Activated CD4-positive, alpha-beta T cell treated with anti-CD3 and anti-CD28 coated beads for 1 hour (primary cell): ENCODE measurements at places on chromosomes 4 and X.

GRCh38 chrX:46407753-46408130 lies 137.5 kb downstream of the ZNF674 start:
- no peak for DNase-seq

- peak; percentile 63 for DNase-seq
These were observed 8.9 kb upstream of the RENBP start for GRCh38 chrX:153953342-153953830.

GRCh38 chr4:8110071-8110986 lies 48.3 kb downstream of the ABLIM2 start:
- DNase-seq = no peak

DNA sequence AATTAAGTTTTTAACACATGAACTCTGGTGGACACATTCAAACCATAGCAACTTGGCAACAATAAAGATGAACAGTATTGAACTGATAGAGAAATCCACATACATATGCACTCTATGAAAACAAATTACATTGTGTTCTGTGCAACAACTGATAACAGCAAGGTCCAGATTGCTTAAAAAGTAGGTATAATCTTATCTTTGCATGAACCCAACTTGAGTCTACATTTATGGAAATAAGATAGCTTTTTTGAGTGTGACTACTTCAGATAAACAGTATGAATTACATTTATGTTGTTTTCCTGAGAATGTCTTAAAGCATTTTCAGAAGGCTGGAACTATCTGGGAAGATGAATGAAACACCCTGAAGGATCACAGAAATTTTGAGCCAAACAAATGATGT lies 212.6 kb upstream of the GK2 start:
- DNase-seq = no peak

DNA sequence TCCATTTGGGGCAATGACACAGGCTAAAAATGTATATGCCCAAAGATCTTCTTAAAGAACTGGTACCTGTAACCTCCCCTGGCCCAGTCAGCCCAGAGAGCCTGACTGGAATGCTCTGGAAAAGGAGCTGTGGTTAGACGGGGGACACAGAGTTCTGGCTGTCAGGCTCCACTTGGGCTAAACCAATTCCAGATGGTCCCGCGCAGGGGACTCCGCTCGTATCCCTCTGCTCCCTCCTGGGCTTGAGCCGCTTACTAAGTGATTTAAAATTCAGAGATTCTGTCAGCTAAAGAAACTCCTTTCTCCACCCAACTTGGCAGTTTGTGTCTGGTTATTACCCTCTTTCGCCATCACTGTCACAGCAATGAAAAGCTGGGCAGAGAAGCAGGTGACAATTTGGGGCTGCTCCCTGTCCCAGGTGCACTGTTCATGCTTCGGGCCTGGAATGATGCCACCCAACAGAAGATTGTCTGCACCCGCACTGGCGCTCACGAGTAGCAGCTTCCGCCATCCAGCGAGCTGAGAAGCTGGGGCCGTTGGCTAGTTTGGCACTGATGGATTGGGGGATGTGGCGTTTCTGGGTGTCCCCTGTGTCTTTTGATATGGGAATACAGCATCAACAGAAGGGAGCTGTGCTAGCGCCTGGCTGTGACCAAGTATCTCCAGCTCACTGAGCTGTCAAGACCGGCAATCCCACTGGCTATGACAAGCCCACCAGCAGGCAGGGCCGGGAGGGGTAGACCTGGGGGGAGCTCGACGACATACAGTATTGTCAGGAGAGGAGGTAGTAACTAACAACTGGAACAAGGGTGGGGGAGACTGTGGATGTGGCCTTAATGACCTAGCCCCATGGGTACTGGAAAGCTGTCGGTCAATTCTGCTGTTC lies 6.7 kb upstream of the IRAK1 start:
- DNase-seq = no peak

DNA sequence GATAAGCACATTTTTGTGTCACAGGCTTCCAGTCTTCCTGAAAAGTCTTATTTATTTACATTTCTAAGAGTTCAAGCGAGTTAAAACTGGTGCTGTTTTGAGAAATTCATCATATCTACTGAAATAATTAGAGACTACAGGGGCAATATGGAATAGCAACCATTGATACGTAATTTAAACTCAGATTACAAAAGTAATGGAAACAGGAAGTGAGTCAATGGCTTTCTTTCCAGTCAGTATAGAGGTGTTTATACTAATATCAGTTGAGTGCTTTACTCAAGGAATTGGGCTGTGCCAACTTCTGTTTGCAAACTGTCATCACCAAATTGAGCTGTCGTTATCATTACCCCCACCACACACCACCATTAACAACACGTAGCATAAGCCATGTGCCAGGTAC lies 222.7 kb downstream of the COL25A1 start:
- DNase-seq = no peak

DNA sequence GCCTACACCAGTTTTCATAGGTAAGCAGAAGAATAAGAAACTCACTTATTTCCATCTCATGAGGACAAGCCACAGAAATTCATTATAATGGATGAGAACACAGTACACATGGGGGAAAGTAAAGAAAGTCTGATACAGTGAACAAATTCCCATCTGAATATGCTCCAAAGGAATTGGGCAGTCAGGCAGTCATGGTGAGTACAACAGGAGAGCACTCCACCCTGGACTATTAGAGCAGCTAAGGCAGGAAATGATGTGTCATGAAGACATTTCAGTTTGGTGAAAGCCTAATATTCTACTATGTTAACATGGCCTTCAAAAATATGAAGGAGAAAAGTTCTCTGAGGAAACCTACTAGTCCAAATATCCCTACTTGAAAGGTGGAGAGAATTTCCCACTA lies 92.0 kb upstream of the PRDX4 start:
- no peak for DNase-seq

GRCh38 chr4:99856166-99856565 lies 38.1 kb downstream of the LAMTOR3 start:
- no peak for DNase-seq

- no peak for DNase-seq
These were observed 132.9 kb downstream of the MSL3 start for GRCh38 chrX:11890836-11891514.

DNA sequence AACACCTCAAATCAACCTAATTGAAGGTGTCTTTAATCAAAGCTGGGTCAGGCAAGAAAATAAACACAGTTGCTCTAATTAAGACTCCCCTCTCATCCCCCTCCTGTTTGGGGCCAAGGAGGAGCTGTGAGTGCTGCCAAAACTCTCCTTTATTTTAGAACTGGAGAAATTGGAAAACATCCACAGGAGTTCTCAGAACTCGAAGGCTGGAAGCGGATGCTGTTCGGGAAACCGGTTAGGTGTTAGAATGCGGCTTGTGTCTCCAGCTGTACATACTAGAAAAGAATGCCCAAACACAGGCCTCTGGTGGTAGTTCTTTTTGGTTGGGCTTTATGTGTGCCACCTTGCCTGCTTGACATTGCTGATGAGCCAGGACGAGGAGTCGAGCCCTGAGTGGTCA lies 118.2 kb downstream of the GPR143 start:
- no peak for DNase-seq

- no peak for DNase-seq
These were observed 3.0 kb downstream of the RASSF6 start for GRCh38 chr4:73617256-73617655.

DNA sequence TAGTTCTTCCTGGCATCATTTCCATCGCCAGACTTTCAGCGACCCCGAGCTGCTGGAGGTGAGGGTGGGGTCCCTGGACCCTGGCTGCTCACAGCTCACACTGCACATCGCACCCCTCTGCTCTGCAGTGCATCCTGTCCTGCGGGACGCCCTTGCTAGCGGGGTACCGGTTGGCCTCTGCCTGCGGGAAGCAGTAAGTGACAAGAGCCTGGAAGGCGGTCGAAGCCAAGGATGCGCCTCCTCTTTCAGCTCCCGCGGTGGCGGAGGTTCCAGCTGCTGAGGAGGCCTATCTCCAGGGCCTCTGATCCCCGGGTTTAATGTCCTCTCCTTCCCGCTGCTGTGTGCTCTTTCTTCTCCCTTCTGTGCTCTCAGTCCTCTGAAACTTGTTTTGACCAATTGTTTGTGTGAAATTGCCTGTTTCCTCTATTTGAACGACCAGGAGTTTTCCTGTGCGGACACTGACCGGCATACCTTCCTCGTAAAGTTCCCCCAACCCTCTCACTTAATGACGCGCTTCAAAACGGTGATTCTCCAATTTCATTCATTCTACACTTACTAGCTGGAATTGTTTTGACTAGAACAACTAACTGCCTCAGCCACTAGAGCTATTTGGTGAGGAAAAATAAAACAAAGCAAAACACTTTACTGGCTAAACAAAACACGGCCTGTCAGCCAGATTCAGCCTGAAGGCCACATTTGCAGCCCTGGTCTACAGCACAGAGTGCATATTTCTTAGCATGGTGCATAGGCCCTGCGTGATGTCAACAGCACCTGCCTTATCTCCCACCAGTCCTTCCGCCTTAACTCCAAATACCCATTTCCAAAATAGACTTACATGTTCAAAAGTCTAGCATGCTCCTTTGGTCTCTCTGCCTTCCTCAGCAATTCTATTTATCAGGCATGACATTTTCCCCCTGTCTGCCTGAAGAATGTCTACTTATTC lies 28.0 kb downstream of the MGAT4D start:
- DNase-seq = no peak

- no peak for DNase-seq
These were observed 118.1 kb downstream of the ENPP6 start for GRCh38 chr4:184099535-184099966.
